ENCODE measurements at places on chromosomes 16 and 17.

GRCh38 chr16:66175636-66176035, 190.9 kb upstream of the CDH5 start:
- no peak for DNase-seq

DNA sequence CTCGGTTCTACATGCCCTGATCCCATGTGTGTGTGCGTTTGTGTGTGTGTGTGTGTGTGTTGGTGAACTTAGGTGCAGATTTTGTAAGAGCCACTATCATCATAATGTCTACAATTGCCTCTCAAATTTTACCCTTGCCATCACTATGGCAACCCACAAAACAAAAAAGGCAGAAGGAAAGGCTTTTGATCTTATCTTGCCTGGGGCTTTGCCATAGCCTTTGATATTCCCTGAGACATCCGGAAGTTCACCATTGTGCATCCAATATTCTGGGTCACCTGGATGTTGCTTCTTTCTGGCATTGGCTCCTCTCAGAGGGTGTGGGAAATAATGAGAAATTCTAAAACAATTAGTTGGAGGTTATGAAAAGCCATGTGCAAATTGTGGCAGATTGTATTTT, 114.7 kb downstream of the HAPSTR1 start:
- no peak for DNase-seq

DNA sequence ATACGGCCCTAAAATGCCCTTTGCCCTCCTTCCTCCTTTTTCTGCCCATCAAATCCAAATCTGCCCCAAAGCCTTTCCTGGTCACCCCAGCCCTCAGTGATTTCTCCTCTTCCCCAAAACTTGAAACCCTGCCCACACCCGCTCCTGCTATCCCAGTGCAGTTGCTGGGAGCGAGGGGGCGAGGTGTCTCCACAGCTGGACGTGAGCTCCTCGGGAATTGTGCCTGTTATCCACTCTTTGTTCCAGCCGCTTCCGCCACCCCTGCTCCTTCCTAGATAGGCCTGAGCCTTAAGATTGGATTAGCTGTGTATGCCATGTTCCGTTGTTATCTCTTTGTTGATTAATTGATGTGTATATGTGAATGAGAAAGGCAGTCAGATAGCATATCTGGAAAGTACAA, 2.6 kb upstream of the KRT35 start:
- DNase-seq = no peak

GRCh38 chr17:50022463-50023130, 27.6 kb upstream of the DLX3 start:
- DNase-seq = no peak

DNA sequence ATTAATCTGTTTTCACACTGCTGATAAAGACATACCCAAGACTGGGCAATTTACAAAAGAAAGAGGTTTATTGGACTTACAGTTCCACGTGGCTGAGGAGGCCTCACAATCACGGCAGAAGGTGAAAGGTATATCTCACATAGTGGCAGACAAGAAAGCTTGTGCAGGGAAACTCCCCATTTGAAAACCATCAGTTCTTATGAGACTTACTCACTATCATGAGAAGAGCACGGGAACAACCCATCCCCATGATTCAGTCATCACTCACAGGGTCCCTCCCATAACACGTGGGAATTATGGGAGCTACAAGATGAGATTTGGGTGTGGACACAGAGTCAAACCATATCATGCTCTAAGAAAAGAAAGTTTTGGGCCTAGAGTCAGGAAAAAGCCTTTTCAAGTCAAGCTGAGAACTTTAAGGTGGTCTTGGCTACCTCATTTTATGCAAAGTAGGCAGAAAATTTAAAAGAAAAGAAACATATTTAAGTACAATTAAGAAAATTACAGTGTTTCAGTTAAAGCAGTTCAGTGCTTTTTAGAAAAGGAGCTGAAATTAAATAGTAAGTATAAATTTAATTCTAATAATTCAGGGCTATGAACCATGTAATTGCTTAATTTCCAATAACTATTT, 24.9 kb upstream of the CRYM start:
- no peak for DNase-seq

GRCh38 chr17:35540589-35541404, 3.3 kb upstream of the SLFN12L start:
- DNase-seq = no peak

DNA sequence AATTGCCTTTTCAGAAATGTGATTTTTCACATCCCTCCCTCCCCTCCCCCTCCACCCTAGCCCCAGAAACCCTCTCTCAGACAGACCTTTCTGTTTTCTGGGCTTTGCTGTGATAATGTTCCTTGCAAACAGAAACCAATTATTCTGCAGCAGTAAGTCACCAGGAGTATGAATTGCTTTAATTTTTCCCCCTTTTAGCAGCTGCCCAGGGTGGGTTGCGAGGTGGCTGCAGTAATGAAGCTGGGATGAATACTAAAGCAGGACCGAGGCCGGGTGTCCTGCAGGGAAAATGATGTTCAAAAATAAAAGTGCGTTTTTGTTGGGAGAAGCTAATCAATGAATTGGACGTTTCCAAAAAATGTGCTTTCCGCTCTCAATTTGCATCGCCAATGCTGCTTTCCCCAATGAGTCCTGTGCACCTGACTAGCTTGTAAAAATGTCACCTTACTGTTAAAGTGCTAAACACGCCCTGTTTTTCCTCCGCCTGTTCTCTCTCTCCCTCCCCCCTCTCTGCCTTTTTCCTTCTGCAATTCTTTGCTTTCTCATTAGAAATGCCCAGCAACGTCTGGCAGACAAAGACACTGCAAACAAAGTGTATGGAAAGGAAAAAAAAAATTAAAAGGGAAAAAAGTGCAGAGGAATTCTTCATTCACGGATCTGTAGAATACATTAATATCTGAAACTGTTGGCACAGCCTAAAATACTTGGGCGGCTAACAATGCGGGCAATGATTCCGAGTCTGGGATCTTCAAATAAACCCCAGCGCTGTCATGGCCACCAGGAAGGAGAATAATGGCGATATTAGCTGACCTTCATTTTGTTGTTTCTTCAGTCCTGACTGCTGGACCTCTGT, 244.1 kb downstream of the STX8 start:
- DNase-seq = no peak

DNA sequence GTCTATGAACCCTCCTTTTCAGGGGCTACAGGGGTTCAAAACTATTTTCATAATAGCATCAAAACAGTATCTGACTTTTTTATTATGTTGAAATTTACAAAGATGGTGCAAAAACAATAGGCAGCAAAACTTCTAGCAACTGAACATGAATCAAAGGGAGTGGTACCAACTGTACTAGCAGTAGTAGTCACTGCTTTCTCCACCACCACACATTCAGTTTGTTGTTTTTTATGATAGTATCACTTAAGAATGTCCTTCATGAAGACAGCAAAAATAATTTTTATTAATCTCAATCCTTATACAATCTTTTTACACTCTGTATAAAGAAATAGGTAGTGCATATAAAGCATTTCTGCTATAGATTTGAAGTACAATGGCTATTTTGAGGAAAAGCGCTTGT, 47.6 kb downstream of the MED13 start:
- DNase-seq = no peak

GRCh38 chr17:65229621-65229995, 92.4 kb downstream of the RGS9 start:
- no peak for DNase-seq

All from stimulated activated CD4-positive, alpha-beta T cell treated with anti-CD3 and anti-CD28 coated beads, Interleukin-1b, Interleukin-23, amount 100 ng/mL, for 1 hour (primary cell).